T-helper 17 cell (primary cell): ENCODE measurements at places on chromosomes 5 and 9. TPM values are rescaled to one million over a fixed set of nuclear protein-coding genes. Genes with fewer than 3 reads are reported as not detected.

Gene CTNNAL1
- 9.6 TPM for total RNA-seq

GRCh38 chr5:119316086-119316485 is 39.7 kb upstream of the TNFAIP8 start:
- no peak for DNase-seq

DNA sequence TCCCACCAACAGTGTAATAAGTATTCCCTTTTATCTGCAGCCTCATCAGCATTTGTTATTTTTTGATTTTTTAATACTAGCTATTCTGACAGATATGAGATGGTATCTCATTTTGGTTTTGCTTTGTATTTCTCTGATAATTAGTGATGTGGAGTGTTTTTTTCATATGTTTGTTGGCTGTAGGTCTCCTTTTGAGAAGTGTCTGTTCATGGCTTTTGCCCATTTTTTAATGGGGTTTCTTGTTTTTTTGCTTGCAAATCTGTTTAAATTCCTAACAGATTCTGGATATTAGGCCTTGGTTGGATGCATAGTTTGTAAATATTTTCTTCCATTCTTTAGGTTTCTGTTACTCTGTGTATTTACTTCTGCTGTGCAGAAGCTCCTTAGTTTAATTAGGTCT is 445.4 kb upstream of the DAB2 start:
- DNase-seq: no peak

DNA sequence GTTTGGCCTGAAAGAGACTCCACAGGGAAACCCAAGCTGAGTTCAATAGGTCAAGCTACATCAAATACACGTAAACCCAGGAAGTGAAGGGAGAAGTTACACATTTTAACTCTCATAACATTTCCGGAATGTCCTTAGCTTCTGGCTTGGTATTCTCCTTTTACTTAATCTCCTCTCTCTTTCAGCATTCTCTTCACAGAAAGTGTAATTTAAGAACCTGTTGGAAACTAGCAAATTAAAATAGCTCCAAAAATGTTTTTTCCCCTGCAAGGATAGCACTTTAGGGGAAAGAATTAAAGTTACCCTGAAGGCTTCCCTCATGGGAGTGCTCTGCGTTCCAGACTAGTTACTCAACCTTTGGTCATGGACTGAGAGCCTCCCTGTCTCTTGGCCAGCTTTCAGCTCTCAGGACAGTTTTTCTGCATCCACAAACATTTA is 292.7 kb upstream of the TARS1 start:
- no peak for DNase-seq

GRCh38 chr9:101139082-101139481 is 110.6 kb downstream of the PLPPR1 start:
- no peak for DNase-seq

Gene IFNA21
- not detected for total RNA-seq

DNA sequence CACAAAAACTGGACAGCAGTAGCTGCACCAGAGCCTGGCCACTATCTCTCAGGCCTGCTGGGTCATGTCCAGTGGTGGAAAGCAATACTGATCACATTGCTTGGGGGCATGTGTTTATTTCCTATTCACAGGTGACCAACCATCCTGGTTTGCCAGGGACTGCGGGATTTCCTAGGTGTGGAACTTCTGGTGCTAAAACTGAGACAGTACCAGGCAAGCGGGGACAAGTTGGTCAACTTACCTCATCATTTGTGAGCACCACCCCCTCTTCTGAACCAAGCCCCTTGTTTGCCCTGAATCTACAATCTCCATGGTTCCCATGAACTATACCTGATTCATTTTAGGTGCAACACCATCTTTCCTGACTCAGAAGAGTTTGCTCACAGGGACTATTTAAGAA is 81.3 kb downstream of the TNC start:
- DNase-seq: no peak

- DNase-seq: no peak
Observed at GRCh38 chr5:154295551-154295950, 105.0 kb downstream of the GALNT10 start.

Gene ARL10
- 7.3 TPM for total RNA-seq

- DNase-seq: no peak
Observed at GRCh38 chr9:83403527-83404238, 134.5 kb downstream of the FRMD3 start.

Gene SPATA31A3
- total RNA-seq: not detected

DNA sequence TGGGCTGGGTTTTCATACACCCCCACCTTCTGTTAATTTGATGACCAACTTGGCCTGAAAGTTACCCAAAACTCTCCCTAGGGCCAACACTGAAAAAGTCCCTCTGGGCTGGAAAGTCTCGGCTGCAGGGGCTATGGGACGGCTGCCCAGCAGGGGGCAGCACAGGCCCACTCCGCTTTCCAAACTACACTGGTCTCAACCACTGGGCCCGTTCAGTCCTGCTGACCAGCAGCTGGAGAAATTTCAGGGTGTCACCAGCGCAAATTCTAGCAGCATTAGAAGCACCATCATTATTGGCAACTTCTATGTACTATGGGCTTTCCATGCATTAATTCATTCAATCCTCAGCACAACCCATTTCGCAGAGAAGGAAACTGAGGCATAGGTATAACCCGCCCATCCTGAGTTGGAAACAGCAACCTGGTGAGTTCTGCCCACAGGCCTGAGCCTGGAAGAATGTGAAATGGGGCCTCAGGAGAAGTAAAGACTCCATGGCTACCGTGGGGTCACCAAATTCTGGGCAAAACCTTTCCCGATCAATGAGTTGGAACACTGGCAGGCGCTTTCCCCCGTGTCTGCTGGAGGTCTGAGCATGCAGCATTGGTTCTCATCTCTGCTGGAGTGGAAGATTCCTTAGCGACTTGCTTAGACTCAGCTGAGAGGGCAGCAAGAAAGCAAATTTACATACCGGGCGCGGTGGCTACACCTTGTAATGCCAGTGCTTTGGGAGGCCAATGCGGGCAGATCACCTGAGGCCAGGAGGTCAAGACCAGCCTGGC is 9.7 kb downstream of the ORM2 start:
- no peak for DNase-seq

Gene LIFR
- not detected for total RNA-seq

Gene DOCK8
- 160 TPM for total RNA-seq

GRCh38 chr9:121786543-121786948 is 135.1 kb downstream of the DAB2IP start:
- no peak for DNase-seq

Gene INSL4
- not detected for total RNA-seq

- DNase-seq: no peak
Observed at GRCh38 chr9:113715086-113715485, 161.0 kb upstream of the ZNF618 start.

GRCh38 chr5:173644673-173645436 is 28.4 kb upstream of the BOD1 start:
- no peak for DNase-seq
